ENCODE measurements at places on chromosomes 2 and 18.

DNA sequence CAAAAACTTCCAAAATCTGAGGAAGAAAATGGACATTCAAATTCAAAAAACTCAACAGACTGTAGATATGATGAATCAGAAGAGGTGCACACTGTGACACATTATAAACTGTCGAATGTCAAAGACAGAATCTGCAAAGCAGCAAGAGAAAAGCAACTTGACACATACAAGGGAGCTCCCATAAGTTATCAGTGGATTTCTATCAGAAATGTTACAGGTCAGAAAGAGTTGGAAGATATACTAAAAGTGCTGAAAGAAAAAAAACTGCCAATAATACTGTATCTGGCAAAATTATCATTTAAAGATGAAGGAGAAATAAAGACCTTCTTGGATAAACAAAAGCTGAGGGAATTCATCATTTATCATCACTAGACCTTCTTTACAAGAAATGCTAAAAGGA is 102.7 kb downstream of the CAMKMT start:
- DNase-seq, result no peak

DNA sequence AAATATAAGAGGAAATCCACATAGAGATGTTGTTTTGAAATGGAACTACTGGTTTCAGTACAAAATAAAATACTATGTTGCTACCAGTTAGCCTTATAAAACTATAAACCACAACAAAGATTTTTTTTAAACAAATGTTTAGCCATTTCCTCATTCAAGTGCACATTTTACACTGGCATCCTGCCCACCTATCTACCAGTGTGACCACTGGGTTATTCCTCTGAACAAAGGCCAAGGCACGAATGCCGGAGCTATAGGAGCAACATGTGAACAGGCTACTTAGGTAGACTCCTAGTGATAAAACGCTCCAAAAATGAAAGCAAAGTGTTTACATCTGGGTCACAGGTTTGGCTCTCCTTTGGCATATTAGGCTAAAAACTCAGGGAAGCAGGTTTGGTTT is 31.8 kb upstream of the SULT1C4 start:
- DNase-seq, result no peak

DNA sequence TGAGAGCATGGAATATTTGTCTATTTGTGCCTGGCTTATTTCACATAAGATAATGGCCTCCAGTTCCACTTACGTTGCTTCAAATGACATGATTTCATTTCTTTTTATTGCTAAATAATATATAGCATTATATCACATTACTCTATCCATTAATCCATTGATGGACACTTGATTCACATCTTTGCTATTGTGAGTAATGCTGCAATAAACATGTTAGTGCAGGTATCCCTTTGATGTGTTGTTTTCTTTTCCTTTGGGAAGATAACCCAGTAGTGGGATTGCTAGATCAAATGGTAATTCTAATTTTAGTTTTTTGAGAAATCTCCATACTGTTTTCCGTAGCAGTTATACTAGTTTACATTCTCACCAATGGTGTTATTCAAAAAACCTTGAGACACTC is 1343.3 kb upstream of the TMEFF2 start:
- no peak for DNase-seq

- DNase-seq, result no peak
Observed at GRCh38 chr2:108320326-108320922, 31.7 kb downstream of the SULT1C2 start.

GRCh38 chr2:144183727-144184126 is 336.2 kb downstream of the ZEB2 start:
- DNase-seq, result peak; percentile 72

DNA sequence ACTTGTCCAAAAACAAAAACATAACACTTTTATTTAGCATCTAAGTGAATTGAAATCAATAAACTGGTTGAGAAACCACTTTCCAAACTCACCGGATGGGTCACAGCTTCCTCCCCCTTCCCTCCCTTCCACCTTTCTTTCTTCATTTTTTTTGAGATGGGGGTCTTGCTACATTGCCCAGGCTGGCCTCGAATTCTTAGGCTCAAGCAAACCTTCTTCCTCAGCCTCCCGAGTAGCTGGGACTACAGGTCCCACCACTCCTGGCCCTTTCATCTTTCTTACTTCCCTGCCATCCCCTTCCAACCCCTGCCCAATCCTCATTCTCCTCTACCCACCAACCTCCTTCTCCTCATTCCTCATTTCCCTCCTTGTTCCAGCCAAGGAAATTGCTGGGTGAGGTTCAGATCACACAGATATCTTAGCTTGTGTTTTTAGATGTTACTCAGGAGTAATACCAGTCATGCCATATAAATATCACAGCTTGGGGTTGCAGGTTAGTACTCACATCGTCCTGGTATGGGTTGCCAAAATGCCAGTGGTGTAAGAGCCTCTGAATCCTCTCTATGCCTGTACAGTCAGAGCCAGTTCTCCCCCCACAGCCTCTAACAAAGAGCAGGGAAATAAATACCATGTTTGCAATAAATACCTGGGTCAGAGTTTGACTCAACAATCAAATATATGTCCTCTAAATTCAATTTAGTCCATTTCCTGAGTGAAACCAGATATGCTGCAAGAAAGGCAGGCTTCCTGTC is 132.7 kb upstream of the NDUFV2 start:
- no peak for DNase-seq
